ENCODE measurements at places on chromosomes 1 and 21.

- no peak for DNase-seq
These were observed 48.3 kb upstream of the POFUT2 start for GRCh38 chr21:45335761-45336534.

GRCh38 chr1:81114191-81114590, 686.5 kb upstream of the ADGRL2 start:
- no peak for DNase-seq

DNA sequence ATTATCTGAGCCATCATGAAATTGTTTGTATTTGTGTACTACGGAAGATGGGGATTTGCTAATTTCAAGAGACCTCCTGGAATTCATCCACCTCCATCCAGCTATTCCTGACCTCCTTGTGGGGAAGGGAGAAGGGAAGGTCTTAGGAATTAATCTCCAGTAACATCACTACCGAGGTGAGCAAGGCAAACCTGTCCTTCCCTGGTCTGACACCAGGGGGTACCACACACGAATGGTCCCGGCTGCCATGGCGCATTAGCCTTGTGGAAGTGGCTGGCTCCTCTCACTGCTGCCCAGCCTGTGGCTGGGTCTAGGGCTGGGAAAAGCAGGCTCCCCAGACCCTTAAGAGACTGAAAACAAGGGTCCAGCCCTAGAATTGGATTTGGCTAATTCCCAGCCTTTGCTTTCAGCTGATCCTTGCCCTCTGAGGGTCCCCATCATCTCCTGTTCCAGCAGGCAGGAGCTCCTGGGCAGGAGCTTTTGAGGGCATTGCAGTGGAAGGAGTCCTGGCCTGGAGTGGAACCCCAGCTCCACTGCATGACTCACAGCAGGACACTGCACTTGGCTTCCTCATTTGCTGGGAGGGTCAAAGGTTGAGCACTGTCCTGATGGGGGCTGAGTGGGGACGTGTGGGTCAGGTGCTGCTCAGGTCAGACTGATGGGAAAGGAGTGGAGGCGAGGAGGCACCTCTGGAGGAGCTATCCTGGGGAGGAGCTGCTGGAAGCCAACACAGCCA, 34.8 kb downstream of the RIMS3 start:
- no peak for DNase-seq

DNA sequence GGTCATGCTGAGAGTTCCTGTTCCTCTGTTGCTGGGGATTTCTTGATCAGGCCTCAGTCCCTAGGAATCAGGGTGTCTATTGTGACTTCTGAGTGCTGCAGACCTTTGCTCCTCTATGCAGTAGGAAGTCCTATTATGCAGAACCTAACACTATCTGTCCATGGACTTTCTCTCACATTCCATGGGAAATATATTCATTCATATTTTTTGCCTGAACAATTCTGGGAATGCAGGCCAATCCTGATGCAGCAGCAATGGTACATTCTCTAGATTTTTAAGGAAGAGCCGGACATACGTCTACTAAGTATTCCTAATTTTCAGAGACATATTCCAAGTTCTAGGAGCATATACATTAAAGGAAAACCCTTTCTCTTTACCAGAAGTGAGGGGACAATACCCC, 61.1 kb upstream of the C1orf87 start:
- no peak for DNase-seq

DNA sequence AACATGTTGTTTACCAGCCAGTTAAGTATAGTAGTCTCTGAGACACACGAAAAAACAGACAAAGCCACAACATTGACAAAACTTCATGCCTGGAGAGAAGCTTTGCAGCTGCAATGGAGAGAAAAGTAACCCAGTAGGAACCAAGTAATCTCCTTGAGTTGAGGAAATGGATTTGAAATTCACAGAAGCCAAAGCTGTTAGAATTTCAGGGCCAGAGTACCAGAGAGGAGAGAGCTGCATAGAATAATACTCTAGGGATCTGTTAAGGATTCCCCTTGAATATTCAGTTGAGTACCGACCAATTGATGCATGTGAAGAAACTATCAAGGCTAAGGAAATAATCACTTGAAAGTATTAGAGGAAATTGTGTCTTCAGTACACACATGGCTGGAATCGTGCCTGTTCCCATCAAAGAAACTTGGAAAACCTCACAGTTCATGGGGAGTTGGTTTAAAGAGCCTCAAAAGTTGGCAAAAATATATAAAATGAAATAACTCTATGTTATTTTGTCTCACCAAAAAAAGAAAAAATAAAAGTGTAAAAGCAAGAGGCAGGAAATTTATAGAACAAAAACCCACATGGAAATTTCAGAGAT, 324.0 kb upstream of the NEGR1 start:
- no peak for DNase-seq

DNA sequence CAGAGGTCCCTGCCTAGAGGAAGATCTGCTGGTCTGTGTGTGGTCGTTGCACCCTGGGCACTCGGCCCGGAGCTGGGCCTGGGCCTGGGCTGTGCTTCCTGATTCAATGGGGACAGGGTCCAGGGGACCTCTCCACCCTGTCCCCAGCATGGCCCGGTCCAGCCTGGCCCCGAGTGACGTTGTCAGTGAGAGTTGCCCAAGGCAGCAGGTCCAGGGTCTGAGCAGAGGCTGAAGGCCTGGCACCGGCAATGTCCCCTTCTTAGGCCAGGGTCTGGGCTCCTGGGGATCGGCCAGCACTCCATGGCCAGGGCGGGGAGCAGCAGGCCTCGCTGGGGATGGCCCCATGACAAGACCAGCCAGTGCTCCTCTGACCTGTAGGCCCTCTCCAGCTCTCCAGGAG, 15.6 kb upstream of the PEX10 start:
- no peak for DNase-seq

DNA sequence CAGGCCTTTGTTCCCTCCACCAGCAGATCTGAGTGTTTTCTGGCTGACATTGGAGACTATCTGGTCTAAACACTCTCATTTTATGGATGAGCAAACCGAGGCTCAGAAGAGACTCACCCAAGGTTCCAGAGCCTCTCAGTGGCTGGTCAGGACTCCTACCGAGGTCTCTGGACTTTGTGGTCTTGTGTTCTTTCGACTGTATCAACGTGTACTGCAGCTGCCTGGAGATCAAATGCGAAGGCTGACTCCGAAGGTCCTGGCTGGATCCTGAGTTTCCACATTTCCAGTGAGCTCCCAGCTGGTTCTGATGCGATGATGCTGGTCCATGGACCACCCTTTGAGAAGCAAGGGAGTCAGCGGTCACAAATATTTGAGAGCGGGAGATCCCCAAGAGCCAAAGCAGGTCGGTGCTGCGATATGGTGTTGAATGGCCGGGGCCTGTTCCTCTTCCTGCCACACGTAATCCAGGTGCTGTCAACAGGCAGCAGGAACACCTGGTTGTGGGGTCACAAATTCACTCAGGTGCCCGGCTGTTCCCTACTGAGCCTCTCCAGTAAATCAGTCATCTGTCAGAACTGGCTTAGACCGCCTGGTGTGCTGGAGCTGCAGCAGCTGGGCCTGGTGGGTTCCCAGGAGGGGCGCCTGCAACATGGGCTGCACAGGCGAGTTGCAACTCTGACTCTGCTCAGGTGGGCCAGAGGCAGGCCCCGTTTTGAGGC, 94.8 kb upstream of the USP24 start:
- no peak for DNase-seq

DNA sequence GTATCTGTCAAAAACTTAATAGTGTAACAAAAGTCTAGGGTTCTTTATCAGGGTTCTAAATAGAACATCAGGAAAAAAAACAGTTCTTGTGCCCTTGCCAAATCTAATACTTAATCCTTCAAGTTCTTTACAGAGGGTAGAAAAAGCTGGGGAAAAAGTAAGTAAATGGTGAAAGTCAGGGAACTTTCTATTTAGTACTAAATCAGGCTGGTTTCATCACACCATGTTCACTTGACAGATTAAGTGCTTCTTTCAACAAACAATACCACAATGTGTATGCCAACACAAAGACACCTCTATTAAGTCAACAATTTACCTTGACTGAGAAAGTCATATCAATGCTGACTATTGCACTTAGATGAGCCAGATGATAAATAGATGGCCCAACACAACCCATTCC, 9.7 kb downstream of the DBT start:
- DNase-seq = no peak

- DNase-seq = no peak
These were observed 17.6 kb upstream of the IFI6 start for GRCh38 chr1:27689423-27690173.

GRCh38 chr1:24199291-24199900, 12.3 kb upstream of the IFNLR1 start:
- peak; percentile 66 for DNase-seq

DNA sequence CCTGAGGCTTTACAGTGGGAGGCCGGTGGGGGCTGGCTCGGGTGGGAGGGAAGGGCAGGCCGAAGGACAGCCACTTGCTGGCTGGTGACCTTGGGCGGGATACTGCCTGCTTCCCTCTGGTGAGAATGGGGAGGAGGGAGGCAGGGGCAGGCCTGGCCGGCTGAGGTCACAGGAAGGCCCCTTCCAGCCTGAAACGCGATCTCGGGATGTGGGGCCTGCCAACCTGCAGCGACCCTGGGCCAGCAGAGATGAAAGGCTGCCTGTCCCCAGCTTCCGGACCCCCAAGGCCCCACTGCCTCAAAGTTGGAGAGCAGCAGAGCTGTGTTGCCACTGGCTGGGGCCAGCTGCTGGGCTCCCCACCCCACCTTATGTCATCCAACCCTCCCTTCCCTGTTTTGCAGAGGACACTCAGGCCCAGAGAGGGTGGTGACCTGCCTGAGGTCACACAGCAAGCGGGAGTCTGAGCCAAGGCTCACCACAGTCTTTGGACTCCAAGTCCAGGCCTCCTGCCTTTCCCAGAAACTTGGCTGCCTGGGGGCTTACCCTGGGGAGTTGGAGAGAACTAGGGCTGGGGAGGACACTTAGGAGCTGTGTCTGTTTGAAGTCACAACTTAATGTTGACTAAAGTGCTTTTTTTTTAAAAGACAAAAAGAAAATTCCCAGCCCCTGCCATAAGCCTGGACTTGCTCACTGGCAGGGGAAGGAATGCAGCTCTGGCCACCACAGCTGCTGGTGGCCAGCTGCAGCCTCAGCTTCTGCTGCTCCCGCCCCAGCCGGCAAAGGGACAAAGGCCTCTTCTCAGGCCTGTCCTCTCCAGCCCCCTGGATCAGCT, 14.8 kb upstream of the WASF2 start:
- no peak for DNase-seq

DNA sequence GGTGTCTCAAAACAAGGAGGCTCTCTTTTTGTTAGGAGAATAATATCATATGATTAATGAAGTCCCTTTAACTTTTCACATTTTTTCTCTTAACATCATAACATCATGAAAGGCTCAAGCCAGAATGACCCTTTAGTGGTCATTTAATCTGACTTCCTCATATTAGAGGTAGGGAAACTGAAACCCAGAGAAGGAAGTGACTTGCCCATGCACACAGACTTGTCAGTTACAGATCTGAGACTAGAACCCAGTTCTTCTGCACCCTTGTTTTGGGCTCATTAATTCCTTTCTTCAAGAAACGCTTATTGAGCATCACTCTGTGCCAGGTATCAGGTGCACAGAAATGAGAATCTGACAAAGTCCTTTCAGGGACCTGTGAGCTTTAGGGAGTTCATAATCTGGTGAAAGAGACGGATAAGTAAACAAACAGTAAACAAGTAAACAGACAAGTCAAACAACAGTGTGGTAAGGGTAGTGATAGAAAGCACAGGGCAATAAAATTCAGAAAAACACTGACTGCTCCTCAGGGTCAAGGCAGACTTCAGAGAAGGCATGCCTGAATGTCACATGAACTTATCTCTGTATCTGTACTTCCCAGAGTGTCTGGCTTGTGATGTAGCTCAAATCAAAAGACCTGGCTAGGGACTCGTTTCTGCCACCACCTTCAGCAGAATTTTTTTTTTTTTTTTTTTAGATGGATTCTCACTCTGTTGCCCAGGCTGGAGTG, 38.3 kb upstream of the OSBPL9 start:
- no peak for DNase-seq

- no peak for DNase-seq
These were observed 7.9 kb downstream of the CSTB start for GRCh38 chr21:43767984-43768867.

DNA sequence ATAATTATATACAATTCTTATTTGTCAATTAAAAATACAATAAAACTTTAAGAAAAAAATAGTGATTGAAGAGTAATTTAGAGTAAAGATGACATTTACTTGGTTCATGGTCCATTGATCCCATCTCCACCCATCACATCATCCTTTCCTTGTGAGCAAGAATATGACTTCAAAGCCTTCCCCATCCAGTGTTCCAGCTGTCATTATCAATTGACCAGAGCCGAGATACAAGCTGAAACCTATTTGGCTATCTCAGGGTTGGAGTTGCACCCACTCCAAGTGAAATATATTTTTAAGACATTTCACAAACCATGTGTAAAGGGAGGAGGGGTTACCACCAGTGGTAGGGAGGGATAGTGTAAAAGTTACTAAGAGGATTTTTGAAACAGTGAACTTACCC, 428.9 kb upstream of the C1orf87 start:
- no peak for DNase-seq

DNA sequence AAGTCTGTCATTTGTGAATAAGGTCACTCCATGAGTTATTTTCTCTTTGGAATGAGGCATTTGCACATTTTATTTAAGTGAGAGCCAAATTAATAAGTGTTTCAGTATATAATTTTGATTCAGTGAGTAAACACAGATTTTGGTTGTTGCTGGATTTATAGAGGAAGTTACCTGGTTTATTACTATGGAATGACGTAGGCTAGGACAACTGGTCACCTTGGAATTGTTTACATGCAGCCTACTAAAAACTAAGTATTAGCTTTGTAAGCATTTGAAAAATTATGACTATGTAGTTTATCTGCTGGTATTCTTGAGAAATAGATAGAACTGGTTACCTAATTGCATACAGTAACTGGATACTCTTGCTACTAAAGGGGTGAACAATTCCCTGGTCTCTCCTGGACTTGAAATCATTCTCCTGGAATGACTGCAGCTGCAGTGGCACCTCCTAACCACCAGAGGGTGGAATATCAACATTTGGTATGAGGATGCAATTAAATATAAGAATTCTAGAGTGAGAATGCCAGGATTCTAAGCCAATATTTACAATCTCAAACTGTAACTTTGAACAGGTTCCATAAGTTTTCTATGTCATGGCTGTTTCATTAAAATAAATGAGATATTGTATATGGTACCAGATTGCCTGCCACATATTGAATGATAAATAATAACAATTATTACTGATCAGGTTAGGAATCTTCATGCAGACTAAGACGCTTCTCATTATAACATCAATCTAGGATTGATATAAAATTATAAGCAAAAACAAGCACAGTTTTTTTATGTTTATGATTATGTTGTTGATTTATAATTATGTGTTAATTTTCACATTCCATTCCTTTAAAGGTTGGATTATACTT, 3.5 kb upstream of the KRTAP27-1 start:
- peak; percentile 4 for DNase-seq

- no peak for DNase-seq
These were observed 3.4 kb downstream of the KCNA3 start for GRCh38 chr1:110671361-110671760.

DNA sequence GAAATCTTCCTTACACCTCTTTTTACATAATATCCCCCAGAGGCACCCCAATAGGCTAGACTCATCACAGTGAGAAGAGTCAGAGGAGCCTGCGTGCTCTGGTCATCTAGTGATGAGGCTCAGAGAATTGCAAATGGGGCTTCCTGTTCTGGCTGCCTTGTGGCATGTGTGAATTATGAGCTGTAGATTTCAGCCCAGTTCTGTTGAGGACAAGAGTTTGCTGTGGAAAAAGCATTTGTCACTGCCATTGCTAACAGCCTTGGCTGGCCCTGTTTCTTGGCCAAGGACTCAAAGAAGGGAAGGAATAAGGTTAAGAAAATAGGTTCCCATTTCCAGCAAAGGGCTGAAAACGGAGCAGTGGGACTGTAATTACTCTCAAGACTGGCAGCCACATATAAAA, 30.7 kb downstream of the MRAP start:
- DNase-seq = no peak
